ENCODE measurements at places on chromosomes 7 and 10. TPM values are rescaled to one million over a fixed set of nuclear protein-coding genes. Genes with fewer than 3 reads are reported as not detected.
A peak's percentile ranks its signal among the peaks of the same experiment; 100 is the strongest.

GRCh38 chr7:39540320-39540719, 25.9 kb upstream of the YAE1 start:
- no peak overlapping the region for H3K27ac ChIP-seq
- H3K4me1 ChIP-seq = no peaks in the 10 kb centered on the region
- H3K4me3 ChIP-seq = no peak overlapping the region

The TEX36 gene
- not detected for total RNA-seq

GRCh38 chr10:68112837-68113236, 3.5 kb downstream of the MYPN start:
- no peak overlapping the region for H3K4me3 ChIP-seq
- no peak for DNase-seq
- no peaks in the 10 kb centered on the region for H3K27me3 ChIP-seq
- peaks cover 77% of the 10 kb centered on the region for H3K36me3 ChIP-seq
- peaks cover 58% of the 10 kb centered on the region for H3K4me1 ChIP-seq
- no peak overlapping the region for H3K27ac ChIP-seq

- H3K27ac ChIP-seq = peak overlapping the region; percentile 89
- peak overlapping the region; percentile 78 for H3K4me3 ChIP-seq
- peaks cover 32% of the 10 kb centered on the region for H3K36me3 ChIP-seq
- DNase-seq = peak; percentile 46
- H3K27me3 ChIP-seq = peaks cover 2% of the 10 kb centered on the region
Measured at GRCh38 chr7:116328161-116328560, 117.8 kb downstream of the TES start.

DNA sequence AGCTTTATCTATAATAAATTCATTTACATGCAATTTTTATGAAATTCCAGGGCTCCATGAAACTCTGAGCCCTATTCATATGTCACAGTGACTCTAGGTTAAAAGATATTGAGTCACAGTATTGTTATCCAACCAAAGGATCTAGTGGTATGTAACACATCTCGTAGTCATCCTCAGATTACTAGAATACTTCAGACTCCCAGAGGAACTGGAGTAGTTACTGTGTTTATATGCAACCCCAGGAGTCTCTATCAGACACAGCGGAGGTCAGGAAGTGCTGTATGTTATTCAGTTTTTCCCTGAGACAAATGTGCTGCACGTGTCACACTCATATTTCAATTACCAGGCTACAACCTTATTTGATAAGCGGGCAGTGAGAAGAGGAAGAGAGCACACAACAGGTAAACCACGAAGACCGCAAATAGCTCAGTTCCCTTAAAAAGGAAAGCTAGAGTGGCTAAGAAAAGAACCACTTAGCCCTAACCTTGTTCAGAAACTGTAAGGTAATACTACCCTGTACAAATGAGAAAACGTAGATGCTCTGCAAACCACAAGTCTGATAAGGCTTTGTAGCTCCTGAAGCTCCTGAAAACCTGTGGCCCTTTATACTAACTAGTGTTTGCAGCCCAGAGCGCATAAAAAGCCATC, 114.0 kb upstream of the CNTNAP2 start:
- H3K27me3 ChIP-seq = no peaks in the 10 kb centered on the region
- H3K4me1 ChIP-seq = no peaks in the 10 kb centered on the region
- H3K27ac ChIP-seq = no peak overlapping the region
- no peak overlapping the region for H3K4me3 ChIP-seq
- H3K36me3 ChIP-seq = no peaks in the 10 kb centered on the region

GRCh38 chr10:17808971-17809841, at the start of gene MRC1:
Gene MRC1, plus strand, starts transcription at chr10:17809348. Its CDS starts 118 bp downstream, at chr10:17809466.
- H3K4me3 ChIP-seq = no peak within 1 kb of the TSS
- DNase-seq = no peak
- no peak within 1 kb of the TSS for H3K27ac ChIP-seq
- H3K36me3 ChIP-seq = no peaks in the 10 kb centered on the region
- H3K27me3 ChIP-seq = peaks cover 2% of the 10 kb centered on the region

The DENND2A gene
- 0.57 TPM for total RNA-seq

GRCh38 chr10:79505829-79506228, 6.5 kb upstream of the EIF5AL1 start:
- peaks cover 2% of the 10 kb centered on the region for H3K27me3 ChIP-seq
- H3K27ac ChIP-seq = no peak overlapping the region
- H3K4me3 ChIP-seq = no peak overlapping the region
- no peaks in the 10 kb centered on the region for H3K36me3 ChIP-seq
- DNase-seq = no peak

DNA sequence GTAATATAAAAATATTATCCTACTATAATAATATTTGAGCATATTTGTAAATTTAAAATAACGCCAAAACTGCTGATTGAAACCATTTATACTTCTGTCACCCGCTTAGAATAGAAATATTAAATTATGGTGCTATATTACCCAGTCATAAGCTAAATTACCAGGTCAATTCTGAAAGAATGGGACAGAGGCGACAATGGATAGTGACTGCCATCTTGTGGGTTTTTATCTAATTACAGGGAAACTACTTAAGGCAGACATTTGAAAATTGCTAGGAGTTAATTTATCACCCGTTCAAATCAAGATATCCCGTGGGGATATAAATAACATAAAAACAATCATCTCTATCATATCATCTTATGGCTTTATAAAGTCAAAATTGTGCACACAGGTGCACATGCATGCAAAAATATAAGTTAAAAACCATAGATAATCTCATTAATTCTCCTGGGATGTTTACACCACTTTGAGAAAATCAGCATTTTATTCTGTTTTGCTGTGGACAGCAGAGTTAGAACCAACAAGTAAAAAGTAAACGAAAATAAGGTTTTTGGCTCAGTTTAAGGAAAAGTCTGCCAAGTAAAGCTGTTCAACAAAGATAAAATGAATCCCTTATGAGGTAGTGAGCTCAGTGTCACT, 41.3 kb upstream of the HPSE2 start:
- H3K27ac ChIP-seq = no peak overlapping the region
- DNase-seq = peak; percentile 3
- peaks cover 25% of the 10 kb centered on the region for H3K4me1 ChIP-seq
- no peaks in the 10 kb centered on the region for H3K36me3 ChIP-seq

GRCh38 chr7:105917659-105918058, 41.3 kb upstream of the ATXN7L1 start:
- H3K4me1 ChIP-seq = peaks cover 17% of the 10 kb centered on the region
- H3K27me3 ChIP-seq = no peaks in the 10 kb centered on the region
- no peak overlapping the region for H3K27ac ChIP-seq

GRCh38 chr10:110775020-110775375, 96.7 kb upstream of the PDCD4 start:
- H3K4me3 ChIP-seq = no peak overlapping the region
- no peak overlapping the region for H3K27ac ChIP-seq
- H3K27me3 ChIP-seq = peaks cover 22% of the 10 kb centered on the region

The NUTM2D gene
- total RNA-seq = 0.66 TPM

- no peak for DNase-seq
- peaks cover 2% of the 10 kb centered on the region for H3K27me3 ChIP-seq
- no peak overlapping the region for H3K4me3 ChIP-seq
- no peaks in the 10 kb centered on the region for H3K36me3 ChIP-seq
- no peak overlapping the region for H3K27ac ChIP-seq
Measured at GRCh38 chr10:67519434-67519833, 176.6 kb downstream of the CTNNA3 start.

DNA sequence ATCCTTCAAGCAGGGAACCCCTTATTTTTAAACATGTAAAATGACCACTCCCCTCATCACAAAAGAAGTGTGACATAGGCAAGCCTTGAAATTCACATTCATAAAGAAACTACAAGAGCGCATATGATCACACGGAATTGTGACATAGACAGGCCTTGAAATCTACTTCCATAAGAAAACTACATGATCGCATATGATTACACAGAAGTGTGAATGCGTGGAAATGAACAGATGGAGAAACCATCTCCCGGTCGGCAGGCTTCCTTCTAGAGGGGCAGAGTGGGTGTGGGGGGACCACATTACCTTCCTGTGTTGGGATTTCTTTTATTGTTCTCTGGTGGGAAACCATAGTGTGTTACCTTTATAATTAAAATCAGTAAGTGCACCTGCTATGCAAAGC, 285.1 kb upstream of the ADARB2 start:
- no peaks in the 10 kb centered on the region for H3K4me1 ChIP-seq
- no peak overlapping the region for H3K27ac ChIP-seq
- no peaks in the 10 kb centered on the region for H3K36me3 ChIP-seq
- DNase-seq = no peak
- no peak overlapping the region for H3K4me3 ChIP-seq

The ZNF107 gene
- 3.5 TPM for total RNA-seq

DNA sequence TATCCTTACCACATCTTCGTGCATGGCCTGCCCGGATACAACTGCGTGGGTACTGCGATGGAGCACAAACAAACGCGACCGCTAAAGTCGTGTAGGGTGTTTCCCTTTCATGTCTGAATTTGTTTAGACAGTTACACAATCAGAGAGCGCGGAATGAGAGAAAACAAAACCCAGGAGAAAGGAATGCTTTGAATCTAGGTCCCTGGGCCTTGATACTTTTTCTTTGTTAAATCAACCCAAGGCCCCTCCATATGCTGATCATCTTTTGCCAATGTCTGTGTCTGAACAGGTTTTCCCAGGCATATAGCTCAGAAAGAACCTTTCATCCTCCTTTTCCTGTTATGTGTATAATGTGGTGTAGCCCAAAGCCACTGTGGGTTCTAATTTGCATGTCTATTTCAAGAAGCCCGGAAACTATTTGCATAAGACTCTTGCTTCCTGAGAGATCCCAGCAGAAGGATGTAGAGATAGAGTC, 145.8 kb downstream of the FRMD4A start:
- H3K4me1 ChIP-seq = no peaks in the 10 kb centered on the region
- peaks cover 50% of the 10 kb centered on the region for H3K27me3 ChIP-seq
- H3K27ac ChIP-seq = peak overlapping the region; percentile 14

GRCh38 chr7:21169667-21170580, 258.0 kb upstream of the SP4 start:
- H3K27ac ChIP-seq = no peak overlapping the region
- DNase-seq = no peak
- peaks cover 5% of the 10 kb centered on the region for H3K36me3 ChIP-seq
- no peaks in the 10 kb centered on the region for H3K4me1 ChIP-seq

- peaks cover 28% of the 10 kb centered on the region for H3K36me3 ChIP-seq
- no peak overlapping the region for H3K4me3 ChIP-seq
- H3K27me3 ChIP-seq = no peaks in the 10 kb centered on the region
Measured at GRCh38 chr10:100167553-100168312, 18.1 kb downstream of the ERLIN1 start.

DNA sequence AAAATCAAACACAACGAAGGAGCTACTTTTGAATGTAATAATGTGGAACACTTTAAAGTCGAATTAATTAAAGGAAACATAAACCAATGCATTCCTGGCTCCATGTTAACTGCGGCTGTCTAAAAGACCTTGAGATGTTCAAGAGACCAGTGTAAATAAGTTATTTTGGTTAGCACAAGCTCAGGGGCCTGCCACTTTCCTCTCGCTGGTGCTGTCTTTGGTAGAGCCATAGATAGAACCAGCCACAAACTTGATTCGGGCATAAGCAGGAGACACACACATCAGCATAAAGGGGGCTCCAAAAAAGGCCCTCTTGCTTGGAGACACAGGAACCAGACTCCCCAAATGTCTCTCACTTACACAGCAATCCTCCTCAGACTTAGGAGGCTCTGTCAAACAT, 121.6 kb upstream of the TBX20 start:
- no peak for DNase-seq
- H3K27me3 ChIP-seq = no peaks in the 10 kb centered on the region
- no peak overlapping the region for H3K4me3 ChIP-seq
- no peaks in the 10 kb centered on the region for H3K4me1 ChIP-seq
- H3K36me3 ChIP-seq = 0 out of 2 replicates have a peak, but pooled peaks cover 5% of the 10 kb centered on the region

DNA sequence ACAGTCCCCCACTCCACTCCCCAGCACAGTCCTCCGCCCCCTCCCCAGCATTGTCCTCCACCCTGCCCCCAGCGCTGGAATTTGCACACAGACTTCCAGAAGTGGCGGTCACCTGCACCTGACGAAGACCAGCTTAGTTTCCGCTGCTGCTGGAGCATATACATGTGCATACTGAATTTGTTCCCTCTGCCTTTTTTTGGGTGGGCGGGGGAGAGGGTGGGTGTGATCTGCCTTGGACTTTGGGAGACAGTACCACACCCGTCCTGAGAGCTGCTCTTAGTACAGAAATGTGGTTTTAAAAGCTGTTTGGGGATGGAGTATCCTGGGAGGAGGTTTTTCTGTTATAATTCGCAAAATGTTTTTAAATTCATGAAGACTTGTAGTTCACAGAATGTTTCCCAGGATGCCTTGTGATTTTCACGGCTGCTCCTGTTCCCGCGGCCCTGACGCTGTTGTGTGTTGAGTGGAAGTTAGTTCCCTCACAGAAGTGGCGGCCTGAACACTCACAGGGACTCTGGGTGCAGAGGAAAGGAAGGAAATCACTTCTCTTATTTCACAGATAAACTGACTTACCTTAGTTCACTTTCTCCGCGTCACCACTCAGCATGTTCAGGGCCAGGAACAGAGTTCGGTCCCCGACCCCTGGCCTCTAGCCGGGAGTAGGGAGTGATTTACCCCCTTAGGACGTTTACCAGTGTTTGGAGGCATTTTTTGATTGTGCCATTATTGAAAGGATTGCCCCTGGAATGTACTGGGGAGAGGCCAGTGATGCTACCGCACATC, 18.6 kb downstream of the PFKP start:
- no peak overlapping the region for H3K4me3 ChIP-seq
- no peaks in the 10 kb centered on the region for H3K27me3 ChIP-seq
- H3K27ac ChIP-seq = 0 out of 2 replicates have a peak overlapping the region, but pooled peaks have one; percentile 6
- H3K4me1 ChIP-seq = peaks cover 24% of the 10 kb centered on the region
- no peak for DNase-seq

The FLNC gene
- 496 TPM for total RNA-seq

DNA sequence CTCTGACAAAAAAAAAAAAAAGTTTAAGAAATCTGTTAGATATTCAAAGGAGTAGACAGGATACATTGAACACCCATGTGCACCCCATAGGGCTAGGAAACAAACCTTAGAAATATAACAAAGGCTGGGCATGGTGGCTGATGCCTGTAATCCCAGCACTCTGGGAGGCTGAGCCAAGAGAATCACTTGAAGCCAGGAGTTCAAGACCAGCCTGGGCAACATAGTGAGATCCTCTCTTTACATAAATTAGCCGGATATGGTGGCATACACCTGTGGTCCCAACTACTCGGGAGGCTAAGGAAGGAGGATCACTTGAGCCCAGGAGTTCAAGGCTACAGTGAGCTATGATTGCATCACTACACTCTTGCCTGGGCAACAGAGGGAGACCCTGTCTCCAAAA, 15.3 kb downstream of the CLIP2 start:
- H3K36me3 ChIP-seq = peaks cover 5% of the 10 kb centered on the region
- peaks cover 32% of the 10 kb centered on the region for H3K4me1 ChIP-seq
- H3K27ac ChIP-seq = no peak overlapping the region
- no peak for DNase-seq
- no peak overlapping the region for H3K4me3 ChIP-seq

The STAG3 gene
- 0.91 TPM for total RNA-seq

- H3K4me1 ChIP-seq = no peaks in the 10 kb centered on the region
- DNase-seq = no peak
- H3K27me3 ChIP-seq = peaks cover 17% of the 10 kb centered on the region
- no peak overlapping the region for H3K27ac ChIP-seq
- H3K4me3 ChIP-seq = no peak overlapping the region
- no peaks in the 10 kb centered on the region for H3K36me3 ChIP-seq
Measured at GRCh38 chr7:106915407-106915806, 50.3 kb downstream of the PIK3CG start.

Data from HFFc6 (cell line).